ENCODE measurements at places on chromosomes 7 and 10.

DNA sequence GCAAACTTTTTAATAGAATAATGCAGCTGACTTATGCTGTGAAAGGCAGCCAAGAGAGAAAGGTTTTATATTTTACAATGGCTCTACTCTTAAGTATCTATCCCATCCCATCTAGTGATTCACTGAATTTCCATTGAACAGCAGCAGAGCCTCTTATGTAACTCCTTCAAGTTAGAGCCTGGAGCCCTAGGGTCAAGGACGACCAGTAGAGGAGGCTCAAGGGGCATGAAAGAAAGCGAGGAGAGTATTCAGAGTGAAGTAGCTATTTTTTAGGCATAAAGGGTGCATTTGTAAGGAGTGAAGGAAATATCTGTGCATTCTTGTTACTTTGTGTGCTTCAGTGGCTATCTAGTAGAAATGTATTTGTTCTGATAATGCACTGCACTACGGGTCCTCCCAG is 180.2 kb upstream of the TPK1 start:
- no peak for DNase-seq

DNA sequence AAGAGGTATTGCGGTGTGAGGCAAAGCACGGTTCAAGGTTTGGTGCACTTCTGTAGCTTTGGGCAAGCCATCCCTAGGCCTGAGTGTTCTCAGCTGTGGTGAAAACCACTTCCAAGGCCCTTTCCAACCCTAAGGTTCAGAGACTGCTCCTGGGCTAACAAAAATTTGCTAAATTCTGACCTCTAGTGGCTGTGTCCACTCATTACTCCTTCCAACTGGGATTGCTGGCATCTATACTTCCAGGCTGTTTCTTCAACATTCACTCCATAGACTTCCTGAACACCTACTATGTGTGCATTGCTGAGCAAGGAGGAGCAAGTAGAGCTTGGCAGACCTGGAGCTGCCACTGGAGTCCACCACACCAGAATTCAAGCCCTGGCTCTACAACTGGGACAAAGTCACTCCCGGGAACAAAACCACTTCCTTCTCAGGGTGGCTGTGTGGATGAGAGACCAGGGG is 29.3 kb upstream of the SH3PXD2A start:
- DNase-seq: no peak

- DNase-seq: no peak
Measured at GRCh38 chr7:71843676-71844075, 568.5 kb downstream of the CALN1 start.

GRCh38 chr10:60368875-60369546 is 20.7 kb downstream of the ANK3 start:
- no peak for DNase-seq

- DNase-seq: no peak
Measured at GRCh38 chr7:14954035-14954434, 51.5 kb upstream of the DGKB start.

DNA sequence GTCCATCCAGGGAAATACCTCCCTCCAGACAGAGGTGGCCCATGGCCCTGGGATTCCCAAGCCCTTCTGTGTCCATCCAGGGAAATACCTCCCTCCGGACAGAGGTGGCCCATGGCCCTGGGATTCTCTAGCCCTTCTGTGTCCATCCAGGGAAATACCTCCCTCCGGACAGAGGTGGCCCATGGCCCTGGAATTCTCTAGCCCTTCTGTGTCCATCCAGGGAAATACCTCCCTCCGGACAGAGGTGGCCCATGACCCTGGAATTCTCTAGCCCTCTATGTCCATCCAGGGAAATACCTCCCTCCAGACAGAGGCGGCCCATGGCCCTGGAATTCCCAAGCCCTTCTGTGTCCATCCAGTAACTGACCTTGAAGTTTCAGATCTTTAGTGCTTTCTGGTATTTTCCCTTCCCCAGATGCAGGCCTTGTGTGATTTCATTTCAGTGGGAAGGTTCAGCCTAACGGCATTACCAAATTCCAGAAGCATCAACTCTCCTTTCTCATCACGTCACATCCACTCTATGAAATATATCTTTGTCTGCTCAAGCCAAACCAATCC is 28.8 kb upstream of the DIP2C start:
- DNase-seq: no peak

DNA sequence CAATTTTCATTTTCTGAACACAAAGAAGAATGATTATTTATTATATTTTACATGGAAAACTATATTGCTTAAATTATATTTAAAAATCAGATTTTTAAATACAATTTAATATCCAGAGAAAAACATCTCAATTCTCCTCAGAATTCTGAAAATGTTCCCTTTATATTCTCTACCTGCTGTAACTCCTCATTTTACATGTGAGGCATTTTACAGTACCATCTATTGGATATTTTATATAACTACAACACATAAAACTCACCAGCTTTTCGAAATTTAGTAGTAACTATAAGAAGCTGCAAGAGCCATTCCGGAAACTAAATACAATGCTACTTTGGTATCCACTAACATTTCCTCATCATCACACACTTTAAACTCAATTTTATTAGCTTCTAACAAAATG is 264.6 kb downstream of the DGKB start:
- DNase-seq: no peak

DNA sequence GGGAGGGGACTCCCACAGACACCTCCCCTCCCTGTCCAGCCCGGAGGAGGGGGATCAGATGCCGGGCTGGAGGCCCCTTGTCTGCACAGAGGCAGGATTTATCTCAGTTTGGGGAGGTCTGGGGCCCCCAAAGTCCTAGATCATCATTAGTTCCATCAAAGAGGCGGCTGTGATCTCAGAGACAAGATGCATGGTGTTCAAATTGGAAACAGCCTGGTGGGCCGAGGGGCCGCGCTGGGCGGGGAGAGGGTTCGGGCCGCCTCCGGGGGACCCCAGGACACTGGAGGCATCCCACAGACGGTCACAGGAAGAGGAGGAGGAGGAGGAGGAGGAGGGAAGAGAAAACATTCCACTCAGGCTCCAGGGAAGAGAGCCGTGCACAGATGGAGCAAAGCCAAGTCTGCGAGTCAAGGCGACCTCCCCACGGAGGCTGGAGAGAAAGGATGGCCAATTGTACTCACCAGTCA is 69.5 kb upstream of the CUX1 start:
- no peak for DNase-seq

GRCh38 chr10:17429490-17429889 is 24.9 kb downstream of the ST8SIA6 start:
- no peak for DNase-seq

- DNase-seq: no peak
Measured at GRCh38 chr7:40175725-40176510, 41.1 kb downstream of the SUGCT start.

- no peak for DNase-seq
Measured at GRCh38 chr10:91614225-91614624, 18.6 kb downstream of the PPP1R3C start.

GRCh38 chr10:121667948-121668313 is 69.7 kb upstream of the FGFR2 start:
- DNase-seq: no peak

DNA sequence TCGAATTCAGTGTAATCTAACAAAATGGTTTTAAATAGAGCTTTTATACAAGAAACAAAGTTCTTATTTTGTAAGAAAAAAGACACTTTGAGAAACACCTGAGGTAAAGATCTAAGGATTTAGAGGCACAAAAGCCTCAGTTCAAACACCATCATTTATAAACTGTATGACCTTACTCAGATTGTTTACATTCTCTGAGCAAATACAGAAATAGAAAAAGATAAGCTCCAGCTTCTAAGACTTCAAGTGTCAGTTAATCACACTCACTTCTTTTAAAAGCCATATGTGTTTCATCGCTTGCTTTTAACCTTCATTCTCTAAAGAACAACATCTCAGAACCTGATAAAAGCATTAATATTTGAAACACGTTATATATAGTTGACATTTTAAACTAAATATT is 27.9 kb downstream of the CADPS2 start:
- no peak for DNase-seq

- DNase-seq: no peak
Measured at GRCh38 chr10:47160261-47160908, 139.6 kb upstream of the GDF10 start.

GRCh38 chr7:80039251-80039884 is 95.3 kb upstream of the GNAI1 start:
- no peak for DNase-seq

DNA sequence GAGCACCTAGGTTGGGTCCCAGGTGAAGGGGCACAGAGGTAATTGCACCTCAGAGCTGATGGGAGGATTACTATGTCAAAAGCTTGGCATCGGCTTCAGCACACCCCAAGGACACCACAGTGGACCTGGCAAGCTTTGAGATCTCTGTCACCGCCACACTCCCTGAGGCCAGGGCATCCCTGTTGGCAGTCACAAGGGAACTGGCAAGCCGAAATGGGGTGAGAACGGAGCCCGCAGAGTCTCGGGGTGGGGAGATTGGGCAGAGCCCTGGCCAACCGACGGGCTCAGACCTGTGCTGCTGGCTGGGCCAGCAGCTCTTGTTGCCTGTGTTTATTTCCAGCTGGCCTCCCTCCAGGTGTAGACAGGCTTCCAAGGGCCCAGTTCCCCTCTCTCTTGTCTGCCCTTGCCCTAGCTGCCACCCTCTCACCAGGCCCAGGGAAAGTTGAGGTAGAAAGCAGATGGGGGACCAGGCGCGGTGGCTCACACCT is 2.5 kb downstream of the HSPB1 start:
- DNase-seq: peak; percentile 81

- DNase-seq: peak; percentile 67
Measured at GRCh38 chr7:47945261-47946015, 2.8 kb downstream of the PKD1L1 start.

GRCh38 chr10:116105264-116105663 is 167.7 kb downstream of the GFRA1 start:
- no peak for DNase-seq

GRCh38 chr7:3092468-3092867 is 48.8 kb upstream of the CARD11 start:
- DNase-seq: no peak

DNA sequence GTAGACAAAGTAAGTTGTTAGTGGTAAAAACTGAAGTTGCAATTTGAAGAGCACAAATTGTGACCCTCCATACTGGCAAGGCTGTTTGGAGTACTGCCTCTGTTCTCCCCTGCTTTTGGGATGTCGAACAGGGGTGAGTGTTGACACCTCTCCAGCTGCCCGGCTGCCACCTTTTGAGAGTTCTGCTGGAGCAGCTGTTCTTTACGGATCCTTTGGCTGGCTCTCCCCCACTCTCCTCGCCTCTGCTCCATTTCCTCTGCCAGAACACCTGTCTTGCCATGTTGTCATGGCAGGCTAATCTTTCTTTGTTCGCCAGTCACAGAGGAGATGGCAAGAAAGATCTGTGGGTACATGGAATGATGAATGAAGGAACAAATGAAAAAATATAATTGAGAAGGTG is 34.9 kb downstream of the INSYN2A start:
- DNase-seq: no peak

DNA sequence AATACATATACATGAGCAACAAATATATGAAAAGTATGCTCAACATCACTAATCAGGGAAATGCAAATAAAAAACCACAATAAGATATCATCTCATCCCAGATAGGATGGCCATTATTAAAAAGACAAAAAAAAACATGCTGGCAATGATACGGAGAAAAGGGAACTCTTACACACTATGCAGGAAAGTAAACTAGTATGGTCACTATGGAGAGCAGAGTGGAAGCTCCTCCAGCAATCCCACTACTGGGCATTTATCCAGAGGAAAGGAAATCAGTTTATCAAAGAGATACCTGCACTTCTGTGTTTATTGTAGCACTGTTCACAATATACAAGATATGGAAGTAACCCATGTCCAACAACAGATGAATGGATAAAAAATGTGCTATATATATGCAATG is 217.5 kb downstream of the SDK1 start:
- no peak for DNase-seq

GRCh38 chr7:27108390-27109127 is 6.1 kb upstream of the HOXA2 start:
- no peak for DNase-seq

GRCh38 chr10:103576862-103577261 is 83.4 kb downstream of the NEURL1 start:
- DNase-seq: no peak

DNA sequence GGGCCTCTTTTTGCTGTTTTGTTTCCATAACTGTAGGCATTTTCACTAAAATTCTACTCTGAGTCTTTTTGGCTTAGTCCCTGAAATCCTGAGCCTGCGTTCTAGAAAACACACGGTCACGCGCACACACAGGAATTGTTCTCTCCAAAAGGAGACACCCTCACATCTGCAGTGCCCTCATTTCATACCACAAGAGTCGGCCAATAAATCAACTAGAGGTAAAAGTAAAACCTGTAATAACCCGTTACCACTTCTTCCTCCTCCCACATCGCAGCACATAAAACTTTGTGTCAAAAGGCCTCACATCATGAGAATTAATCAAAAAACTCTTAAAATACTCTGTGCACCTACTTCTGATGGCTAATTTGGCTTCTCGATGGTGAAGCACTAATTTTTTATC is 133.3 kb upstream of the MGMT start:
- DNase-seq: no peak

GRCh38 chr10:29702273-29703164 is 67.7 kb upstream of the SVIL start:
- DNase-seq: no peak

DNA sequence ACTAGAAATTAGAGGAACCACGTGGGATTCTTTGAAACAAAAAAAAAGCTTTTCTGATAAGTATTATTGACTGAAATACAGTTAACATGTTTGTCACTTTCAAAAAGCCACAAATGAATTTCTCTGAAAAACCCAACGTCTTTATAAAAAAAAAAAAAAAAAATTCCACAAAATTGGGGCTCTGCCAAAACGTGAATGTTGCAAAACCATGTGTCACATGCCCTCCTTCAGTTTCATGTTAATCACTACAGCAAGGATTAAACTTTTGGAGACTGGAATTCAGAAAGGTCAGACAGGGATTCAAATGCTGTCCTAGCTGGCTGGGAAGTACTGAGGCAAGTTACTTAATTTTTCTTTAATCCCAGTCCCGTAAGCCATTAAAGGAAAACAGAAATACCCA is 278.0 kb upstream of the KLF14 start:
- no peak for DNase-seq

GRCh38 chr7:55546814-55547213 is 25.5 kb downstream of the VOPP1 start:
- no peak for DNase-seq

DNA sequence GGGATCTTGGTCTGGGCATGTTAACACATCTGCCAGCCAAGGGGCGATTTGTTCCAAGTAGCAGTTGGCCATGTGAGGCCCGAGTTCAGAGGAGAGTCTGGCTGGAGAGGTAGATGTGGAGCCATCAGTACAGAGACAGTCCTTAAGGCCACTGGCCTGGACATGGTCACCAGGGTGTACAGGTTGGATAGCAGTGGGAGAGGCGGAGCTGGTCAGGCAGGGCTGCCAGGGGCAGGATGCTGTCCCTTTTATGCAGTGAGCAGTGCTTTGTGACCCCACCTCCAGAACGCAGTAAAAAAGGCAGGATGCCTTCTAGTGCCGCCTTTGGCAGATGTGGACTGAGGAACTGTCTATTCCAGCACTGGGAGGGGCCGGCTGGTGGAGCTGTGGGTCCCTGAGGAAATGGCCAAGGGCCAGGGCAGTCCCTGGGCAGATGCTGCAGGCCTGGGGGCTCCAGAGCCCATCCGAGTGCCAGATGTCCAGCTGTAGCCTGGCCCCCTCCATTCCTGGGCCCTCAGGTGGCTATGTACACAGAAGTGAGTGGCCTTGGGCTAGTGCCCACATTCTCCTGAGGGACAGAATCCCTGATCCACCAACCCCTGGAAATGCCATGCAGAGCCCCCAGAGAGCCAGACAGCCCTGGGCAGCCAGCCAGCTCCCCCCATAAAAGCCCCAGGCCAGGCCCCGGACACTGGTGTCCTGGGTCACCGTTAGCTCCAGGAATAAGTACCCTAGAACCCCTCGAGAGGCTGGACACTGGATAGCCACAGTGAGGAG is 17.2 kb upstream of the MYL7 start:
- DNase-seq: no peak

Measured in spinal cord (tissue), 10 donors.